ENCODE measurements at places on chromosomes 3 and 15.

DNA sequence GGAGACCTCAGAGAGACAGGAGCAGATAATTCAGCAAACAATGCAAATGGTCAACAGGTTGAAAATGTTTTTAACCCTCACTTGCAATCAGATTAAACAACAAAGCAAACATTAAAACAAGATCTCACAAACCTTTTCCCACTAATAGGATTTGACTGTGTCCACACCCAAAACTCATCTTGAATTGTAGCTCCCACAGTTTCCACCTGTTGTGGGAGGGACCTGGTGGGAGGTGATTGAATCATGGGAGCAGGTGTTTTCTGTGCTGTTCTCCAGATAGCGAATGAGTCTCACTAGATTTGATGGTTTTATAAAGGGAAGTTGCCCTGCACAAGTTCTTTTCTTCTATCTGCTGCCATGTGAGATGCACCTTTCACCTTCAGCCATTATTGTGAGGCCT lies 1.3 kb upstream of the LYSMD4 start:
- DNase-seq: no peak

DNA sequence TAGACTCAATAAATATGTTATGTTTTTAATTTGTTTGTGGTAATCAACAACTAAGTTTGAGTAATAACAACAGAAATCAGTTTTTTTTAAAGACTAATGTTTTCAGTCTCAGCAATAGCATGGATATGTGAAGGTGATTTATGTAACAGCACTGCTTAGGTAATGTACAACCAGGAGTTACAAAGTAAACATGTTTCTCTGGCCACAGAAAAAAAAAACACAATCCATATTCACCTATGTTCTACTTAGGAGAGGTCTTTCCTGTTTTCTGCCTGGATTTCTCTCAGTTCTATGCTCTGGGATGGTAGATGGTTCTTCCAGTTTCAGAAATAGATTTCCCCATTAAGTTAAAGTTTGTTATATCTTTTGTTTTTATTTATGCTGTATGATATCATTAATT lies 579.4 kb downstream of the SI start:
- no peak for DNase-seq

- DNase-seq: no peak
These were observed 66.0 kb upstream of the SLC2A2 start for GRCh38 chr3:171092467-171092911.

DNA sequence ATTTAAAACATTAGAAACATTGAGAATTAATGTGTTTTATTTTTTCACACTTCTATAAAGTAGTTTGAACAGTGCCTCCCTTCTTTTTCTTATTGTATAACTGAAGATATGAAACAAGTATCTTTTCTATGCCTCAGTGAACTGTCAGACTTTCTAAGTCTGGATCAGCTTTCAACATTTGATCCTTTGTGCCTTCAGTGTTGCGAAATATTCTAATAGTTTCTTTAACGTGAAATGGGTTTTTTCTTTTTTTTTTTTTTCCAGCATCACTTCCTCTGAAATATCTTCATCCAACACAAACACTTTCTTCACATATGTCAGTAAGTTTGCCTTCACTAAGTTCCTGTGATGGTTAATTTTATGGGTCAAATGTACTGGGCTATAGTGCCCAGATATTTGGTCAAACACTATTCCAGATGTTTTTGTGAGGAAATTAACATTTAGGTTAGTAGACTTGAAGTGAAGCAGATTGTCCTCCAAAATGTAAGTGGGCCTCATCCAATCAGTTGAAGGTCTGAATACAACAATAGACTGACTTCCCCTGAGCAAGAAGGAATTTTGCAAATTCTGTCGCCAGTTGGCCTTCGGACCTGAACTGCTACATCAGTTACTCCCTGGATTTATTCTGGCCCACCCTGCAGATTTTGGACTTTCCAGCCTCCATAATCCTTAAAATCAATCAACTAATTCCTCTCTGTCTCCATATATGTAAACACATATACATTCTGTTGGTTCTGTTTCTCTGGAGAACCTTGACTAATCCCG lies 6.4 kb upstream of the CPOX start:
- no peak for DNase-seq

- peak; percentile 88 for DNase-seq
These were observed 31.6 kb upstream of the ZNF770 start for GRCh38 chr15:35019404-35020327.

DNA sequence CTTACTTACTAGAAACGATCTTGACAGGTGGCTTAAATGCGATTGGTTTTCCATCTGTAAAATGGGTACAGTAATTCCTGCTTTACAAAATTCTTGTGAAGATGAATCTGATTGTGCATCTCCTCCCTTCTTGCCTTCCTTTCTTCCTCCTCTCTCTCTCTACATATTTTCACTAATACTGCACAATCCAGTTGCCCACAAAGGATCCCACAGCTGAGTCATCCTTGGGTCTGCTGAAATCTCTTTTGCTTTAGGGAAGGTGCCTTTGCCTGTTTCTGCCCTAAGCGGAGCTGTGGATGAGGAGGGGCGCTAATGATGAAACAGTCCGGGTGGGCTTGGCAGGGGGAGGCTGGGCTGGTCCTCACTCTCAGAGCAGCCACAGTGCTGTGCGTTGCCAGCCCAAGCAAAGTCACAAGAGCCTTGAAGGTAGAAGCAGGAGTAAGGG lies 46.1 kb downstream of the AMOTL2 start:
- no peak for DNase-seq

- no peak for DNase-seq
These were observed 16.2 kb downstream of the ZNF148 start for GRCh38 chr3:125358923-125359322.

DNA sequence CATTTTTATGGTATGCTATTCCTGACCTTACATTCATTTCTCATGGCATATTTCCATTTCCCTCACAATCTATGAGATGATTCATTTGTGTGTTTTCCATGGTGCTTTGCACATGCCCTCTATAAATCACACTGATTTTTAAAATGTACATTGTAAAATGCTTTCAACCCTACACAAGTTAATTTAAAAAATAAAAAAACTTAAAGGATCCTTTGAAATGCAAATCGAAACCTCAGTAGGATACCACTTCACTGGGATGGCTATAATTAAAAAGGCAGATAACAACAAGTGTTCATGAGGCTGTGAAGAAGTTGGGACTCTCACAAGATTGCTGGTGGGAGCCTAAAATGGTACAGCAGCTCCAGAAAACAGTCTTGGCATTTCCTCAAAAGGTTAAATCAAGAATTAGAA lies 83.5 kb downstream of the FMN1 start:
- no peak for DNase-seq

DNA sequence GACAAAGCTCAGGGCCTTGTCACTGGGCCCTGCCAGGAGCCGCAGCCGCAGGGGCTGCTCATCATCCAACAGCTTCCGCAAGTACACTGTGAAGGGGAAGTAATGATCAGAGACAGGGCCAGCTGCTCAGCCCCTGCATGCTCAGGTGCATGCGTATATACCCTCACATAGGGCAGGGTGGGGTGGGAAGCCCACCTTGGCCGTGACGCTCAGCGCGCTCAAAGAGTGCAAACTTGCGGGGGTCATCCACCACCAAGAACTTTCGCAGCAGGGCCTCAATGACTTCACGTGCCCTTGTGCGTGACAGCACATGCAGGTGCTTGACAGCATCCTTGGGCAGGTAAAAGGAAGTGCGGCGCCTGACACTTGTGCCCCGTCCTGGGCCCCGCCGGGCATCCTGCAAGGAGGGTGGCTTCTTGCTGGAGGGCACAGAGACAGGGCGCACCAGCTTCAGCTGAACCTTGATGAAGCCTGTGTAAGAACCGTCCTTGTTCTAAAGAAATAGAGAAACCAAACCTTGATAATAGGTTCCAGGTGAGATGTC lies 3.4 kb upstream of the TUSC2 start:
- DNase-seq: no peak

DNA sequence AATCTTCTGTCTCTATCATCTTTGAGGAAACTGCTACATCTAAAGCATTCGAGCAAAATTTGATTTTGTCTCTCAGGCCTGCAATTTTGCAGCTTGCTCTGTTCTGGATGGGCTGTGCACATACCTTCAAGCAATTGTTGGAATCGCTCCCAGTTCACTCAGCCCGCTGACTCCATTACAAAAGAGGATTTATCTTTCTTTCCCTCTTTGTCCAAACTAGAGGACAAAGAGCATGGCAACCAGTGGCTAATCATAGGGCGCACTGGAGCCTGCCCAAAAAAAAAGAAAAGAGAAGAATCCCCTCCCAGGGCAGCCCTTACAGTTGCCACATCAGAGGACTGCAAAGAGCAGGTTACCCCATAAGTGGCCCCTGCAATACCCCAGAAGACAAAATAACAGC lies 49.0 kb upstream of the DUT start:
- DNase-seq: no peak

DNA sequence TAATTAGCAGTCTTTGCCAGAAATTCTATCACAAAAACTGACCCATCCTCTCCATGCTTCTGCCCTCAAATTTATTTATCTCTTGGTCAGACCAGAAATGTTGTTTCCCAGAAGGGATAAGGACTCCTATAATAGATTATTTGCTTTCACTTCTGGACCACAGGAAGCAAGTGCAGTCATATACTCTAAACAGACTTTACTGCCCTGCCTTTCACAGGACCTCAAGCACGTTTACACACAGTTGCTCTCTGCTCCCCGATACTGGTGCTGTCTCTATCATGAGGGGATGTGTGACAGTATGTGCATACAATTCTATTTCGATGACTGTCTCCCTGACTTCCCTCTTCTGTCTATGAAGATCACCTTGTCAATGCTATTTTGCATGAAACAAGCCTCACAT lies 205.5 kb upstream of the TGFBR2 start:
- no peak for DNase-seq

- DNase-seq: no peak
These were observed 13.1 kb upstream of the BLOC1S6 start for GRCh38 chr15:45573961-45574629.

DNA sequence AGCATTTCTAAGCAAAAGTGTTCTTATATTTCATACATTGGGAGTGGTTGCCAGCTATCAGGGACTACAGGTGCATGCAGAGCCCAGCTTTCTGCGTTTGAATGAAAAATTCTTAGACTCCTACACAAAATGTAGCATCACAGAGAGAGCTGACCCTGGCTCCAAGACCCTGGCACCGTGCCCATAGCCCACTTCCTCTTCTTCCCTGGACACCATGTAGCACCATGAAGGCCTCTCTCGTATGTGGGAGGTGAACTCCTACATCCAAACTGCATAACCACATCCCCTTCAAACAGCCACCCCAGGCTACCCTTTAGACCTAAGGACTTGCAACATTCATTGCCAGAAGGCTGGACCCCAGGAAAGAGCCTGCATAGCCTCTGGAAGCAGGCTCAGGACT lies 35.8 kb upstream of the ATOSA start:
- DNase-seq: no peak

GRCh38 chr3:154926721-154927120 lies 153.4 kb upstream of the MME start:
- DNase-seq: no peak
